Stimulated activated CD8-positive, alpha-beta memory T cell treated with anti-CD3 and anti-CD28 coated beads, Interleukin-12 subunit alpha, Interleukin-12 subunit beta, amount 100 ng/mL, for 1 hour (primary cell): ENCODE measurements at places on chromosomes 4 and X.

DNA sequence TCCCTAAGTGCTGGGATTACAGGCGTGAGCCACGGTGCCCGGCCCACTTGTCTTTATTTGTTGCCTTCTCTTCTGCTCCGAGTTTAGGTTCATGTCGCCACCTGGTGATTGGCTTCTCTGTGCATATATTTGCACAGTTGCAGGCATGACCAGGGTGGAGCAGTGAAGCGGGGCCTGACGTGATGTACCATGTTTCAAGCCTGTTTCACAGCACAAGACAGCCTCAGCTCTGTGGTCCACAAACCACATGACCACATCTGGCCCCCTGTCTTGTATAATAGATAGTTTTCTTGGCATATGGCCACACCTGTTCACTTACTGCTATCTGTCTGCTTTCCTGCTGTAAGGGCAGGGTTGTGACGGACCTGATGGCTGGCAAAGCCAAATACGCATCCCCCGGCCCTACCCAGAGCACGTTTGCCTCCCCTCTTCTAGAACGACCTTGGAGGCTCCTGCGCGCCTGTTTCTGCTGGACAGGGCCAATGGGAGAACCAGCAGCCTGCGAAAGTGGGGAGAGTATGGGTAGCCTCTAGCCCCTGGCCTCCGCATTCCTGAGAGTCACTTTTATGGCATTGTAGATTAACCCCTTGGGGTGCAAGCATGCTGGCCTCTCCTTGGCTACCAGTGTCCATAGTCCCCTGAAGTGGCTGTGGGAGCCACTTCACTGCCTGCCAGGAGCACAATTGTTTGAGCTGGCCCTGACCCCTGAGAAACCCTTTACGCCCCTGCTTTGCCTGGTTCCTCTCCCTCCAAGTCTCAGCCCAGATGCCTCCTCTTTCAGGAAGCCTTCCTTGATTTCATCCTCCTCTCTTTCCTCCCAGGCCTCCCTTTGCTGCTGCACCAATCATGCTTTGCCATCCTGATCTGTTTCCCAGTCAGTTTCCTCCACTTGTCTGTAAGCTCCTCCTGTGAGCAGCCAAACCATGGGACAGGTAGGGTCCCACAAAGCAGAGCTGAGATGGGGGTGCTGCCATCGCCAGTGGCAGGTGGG lies 6.0 kb upstream of the SH3TC1 start:
- DNase-seq, result no peak

DNA sequence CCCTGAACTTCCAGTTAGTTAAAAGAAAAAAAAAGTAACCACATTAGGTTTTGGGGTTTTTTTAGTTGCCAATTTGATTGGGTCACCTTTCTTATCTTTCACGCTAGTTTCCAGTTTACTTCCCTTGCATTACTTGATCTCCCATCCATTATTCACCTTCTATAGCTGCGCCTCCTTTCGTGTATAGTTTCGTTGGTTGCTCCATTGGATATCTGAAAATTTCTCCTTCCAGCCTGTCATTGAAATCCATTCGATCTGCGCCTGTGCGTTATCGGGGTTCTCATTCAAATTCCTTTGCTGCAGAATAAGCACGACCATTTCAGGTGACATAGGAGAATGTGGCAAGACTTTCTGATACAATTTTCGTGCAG lies 764 bp downstream of the TRAPPC11 start:
- DNase-seq, result no peak

GRCh38 chr4:72744103-72744725 lies 175.2 kb upstream of the ADAMTS3 start:
- DNase-seq, result no peak

GRCh38 chr4:88623097-88623496 lies 30.8 kb downstream of the HERC3 start:
- no peak for DNase-seq

DNA sequence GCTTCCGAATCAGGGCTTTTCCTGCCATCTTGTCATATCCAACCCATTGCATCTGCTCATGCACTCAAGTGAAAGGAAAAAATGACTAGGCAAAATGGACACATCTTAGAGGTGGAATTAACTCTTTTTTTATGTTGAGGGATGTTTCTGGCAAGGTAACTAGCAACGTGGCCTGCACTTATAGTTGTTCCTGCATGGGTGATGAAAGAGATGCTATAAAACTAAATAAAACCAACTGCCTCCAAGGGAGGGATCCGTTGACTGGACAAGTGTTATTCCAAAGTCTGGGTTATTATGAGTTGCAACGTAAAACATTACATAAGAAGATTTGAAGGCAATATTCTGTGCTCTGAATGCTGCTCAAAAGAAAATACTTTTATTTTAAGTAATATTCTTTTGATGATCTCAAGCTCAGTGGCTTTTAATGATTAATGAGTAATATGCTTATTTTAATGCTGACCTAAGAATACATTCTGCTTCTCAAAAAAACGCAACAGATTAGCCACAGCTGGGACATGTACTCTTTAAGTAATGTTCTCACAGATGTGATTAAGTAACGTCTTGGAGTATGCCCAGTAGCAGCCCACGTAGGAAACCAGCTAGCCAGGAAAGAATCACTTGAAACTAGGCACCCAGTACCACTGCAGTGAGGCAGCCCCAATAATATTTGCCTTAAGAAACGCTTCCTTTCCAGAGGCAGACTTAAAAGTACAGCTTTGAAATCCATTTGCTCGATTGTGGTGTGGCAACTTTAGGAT lies 27.4 kb downstream of the KLF3 start:
- no peak for DNase-seq

- no peak for DNase-seq
Measured at GRCh38 chrX:38108364-38108763, 102.0 kb downstream of the SYTL5 start.

GRCh38 chr4:22458098-22458497 lies 57.8 kb downstream of the ADGRA3 start:
- no peak for DNase-seq

- DNase-seq, result no peak
Measured at GRCh38 chrX:110089656-110090403, 86.9 kb downstream of the TMEM164 start.
